Tibial artery (tissue), 4 donors: ENCODE measurements at places on chromosomes 2 and 18.

- DNase-seq, result no peak
Observed at GRCh38 chr2:138779781-138780445, at the start of gene NXPH2. NXPH2 (minus strand) TSS chr2:138780390; CDS start chr2:138780241, 149 bp downstream.

- no peak for DNase-seq
Observed at GRCh38 chr2:144163592-144163991, 356.3 kb downstream of the ZEB2 start.

GRCh38 chr2:199306116-199306515 is 151.6 kb downstream of the SATB2 start:
- DNase-seq, result no peak

GRCh38 chr2:179546656-179547055 is 282.0 kb upstream of the SESTD1 start:
- no peak for DNase-seq

DNA sequence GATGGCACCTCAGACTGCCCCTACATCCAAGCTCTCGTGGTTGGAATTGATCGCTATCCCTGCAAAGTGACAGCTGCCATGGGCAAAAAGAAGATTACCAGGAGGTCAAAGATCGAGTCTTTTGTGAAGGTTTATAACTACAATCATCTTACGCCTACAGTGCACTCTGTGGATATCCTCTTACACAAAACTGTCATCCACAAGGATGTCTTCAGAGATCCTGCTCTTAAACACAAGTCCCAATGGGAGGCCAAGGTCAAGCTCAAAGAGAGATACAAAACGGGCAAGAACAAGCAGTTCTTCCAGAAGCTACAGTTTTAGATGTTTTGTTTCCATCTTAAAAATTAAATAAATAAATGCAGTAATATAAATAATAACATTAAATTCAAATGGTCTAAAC is 45.4 kb downstream of the INO80D start:
- DNase-seq, result no peak

- DNase-seq, result no peak
Observed at GRCh38 chr2:172052000-172052983, 33.0 kb upstream of the DLX1 start.

GRCh38 chr2:222307143-222307756 is 8.5 kb upstream of the PAX3 start:
- no peak for DNase-seq

DNA sequence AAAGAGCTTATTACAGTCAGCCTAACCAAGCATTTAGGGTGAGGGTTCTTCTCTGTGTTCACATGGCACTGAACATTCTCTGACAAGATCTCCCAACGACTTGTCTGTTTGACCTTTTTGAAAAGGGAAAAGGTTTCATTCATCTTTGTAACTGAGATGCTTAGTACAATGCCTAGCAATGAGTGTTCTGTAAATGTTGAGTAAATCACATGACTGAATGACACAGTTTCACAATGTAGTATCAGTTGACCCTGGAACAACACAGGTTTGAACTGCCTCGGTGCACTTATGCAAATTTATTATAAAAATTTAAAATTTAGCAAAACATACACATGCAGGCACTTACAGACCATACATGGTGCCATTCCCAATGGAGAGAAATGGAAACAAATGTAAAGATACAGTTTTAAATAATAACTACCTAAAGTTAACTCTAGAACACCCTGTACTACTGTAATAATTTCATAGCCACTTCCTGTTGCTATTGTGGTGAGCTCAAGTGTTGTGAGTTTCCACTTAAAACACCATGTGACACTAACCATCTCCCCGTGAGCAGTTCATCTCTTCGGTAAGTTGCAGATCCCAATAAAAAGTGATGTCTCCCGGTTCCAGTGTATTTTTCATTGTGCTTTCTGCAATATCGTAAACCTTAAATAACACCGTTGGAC is 34.1 kb upstream of the VWC2L start:
- DNase-seq, result no peak

- peak; percentile 70 for DNase-seq
Observed at GRCh38 chr2:26723991-26724750, 31.6 kb downstream of the KCNK3 start.

DNA sequence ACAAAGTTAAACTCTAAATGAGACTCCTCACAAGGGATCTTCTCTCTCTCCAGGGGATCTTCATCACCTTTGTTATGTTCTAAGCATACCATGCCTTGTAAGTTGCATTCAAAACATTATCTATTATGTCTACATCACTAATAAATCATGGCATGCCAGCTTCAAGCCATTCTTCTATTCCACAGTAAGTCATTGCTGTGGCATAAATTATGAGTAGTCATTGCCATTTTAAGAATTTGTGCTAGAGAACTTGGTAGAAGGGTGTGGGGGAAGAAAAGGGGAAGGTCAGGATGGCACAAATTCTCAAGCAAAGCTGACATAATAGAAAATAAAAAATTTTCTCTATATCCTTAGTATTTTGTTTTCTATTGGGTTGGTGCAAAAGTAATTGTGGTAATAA is 33.5 kb downstream of the BARD1 start:
- no peak for DNase-seq

DNA sequence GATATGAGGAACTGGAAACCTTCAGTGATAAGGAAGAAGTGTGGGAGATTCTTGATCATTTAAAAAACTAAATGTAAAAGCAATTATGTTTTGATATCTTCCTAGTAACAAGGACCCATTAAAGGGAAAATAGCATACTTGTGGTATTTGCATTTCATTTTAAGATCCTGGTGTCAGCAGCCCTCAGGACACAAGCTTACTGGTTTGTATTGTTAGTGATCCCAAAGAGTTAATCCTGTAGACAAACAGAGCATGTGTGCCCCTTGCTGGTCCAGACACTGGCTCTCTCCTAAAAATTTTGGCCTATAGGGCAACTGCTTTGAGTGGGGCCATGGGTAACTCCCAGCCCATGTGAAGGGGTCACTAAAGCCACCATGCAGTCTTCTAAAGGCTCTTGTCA is 101.1 kb upstream of the TFCP2L1 start:
- DNase-seq, result no peak

GRCh38 chr18:56327191-56327885 is 311.1 kb downstream of the TXNL1 start:
- no peak for DNase-seq

- no peak for DNase-seq
Observed at GRCh38 chr2:203209538-203209937, 29.3 kb upstream of the CYP20A1 start.

DNA sequence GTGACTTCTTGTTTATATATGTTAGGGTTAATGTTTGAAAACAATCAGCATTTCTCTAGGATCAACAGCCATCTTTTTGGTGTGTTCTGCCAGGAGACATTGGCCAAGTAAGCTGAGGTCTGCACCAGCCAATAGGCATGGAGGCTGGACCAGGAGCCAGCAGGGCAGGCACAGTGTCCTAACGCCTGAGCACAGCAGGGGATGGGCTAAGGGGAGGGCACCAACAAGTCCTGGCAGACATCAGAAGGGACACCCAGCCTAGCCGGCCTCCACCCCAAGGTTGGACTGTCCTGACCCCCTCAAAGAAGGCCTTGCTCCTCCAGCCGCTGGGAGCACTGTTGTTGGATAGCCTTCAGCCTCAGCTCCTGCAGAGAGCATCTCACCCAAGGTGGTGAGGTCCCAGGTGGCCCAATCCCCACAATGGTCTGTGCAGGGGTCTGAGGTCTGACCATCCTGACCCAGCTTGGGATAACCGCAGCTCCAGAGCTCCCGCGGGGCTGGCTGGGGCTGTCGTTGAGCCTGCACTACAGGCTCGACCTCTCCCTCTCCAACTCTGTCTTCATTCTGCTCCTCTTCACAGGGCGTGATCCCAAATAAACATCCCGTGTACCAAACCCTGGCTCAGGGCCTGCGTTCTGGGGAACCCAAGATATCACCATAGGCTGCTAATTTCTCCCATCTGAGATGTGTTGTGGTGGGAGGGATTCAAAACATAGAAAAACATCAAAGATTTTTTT is 8.1 kb downstream of the TEX44 start:
- no peak for DNase-seq

DNA sequence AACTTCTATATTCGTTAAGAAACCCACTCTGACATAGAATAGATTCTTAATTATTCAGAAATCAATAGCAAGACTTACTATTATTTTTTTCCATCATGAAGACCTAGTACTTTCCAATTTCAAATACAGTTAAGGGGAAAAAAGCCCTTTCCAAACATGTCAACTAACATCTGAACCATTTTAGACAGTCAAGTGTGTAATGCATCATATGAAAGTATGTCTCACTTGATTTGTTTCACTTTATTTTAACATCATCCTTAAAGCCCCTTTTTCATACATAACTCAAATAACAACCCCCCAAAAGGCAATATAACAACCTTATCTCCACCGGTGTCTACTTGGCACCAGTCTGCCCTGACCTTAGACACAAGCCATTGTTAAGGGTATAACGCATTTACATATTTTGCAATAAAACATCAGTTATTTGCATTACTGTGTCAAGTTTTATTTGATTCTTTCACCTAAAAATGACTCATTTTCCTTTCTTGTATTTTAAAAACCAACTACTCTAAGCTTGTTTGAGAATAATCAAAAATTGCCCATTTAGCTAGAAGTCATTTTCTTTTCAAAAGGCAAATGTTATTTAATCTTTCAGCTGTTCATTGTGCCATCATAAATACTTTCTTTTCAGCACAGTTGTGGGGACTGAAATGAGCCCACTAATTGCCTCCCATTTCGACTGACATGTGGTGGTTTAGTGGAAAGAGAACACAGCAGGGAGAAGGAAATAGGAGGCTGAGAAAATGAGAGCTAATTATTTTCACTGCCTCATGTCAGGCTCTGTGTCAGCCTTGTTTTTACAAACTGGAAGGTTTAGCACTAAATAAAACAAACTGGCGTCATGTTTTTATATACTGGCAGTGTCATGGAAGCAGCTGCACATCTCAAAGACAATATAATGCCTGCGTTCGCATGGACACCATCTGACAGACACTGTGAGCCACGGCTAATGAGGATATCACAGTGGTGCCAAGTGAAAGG is 104.7 kb upstream of the CDCA7 start:
- no peak for DNase-seq

DNA sequence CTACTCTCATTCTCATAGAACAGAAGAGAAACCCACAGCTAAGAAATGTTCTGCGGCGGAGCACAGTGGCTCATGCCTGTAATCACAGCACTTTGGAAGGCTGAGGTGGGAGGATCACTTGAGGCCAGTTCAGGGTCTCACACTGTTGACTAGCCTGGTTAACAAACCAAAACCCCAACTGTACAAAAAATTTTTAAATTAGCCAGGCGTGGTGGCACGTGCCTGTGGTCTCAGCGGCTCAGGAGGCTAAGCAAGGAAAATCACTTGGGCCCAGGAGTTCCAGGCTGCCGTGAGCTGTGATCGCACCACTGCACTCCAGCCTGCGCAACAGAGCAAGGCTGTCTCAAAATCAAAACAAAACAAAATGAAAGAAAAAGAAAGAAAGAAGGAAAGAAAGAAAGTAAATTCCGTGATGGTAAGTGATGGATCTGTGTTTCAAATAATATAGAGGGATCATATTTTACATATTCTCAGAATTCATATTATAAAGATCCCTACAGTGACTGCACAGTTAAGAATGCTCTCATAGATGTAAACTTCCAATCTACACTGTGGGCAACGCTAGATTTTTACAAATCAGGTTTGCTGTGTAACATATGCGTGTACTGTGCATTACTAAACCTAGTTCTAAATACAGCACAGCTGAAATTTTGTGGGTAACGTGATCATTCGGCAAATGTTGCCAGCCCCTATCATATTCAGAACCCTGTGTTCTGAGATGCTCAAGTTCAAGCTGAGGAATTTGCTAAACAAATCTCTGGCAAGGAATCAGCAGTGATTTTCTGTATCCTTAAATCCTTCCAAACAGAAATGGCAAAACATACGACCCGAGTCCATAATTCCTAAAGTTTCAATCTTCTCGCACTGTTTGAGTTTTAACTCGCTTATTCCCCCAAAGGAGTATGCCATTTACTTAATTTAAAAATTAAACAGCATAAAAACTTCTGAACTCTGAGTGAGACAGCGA is 1.2 kb upstream of the RAB12 start:
- DNase-seq, result no peak

- DNase-seq, result no peak
Observed at GRCh38 chr18:76454418-76454817, 40.6 kb downstream of the ZNF516 start.

GRCh38 chr18:13712400-13713131 is 13.8 kb downstream of the FAM210A start:
- no peak for DNase-seq

- DNase-seq, result no peak
Observed at GRCh38 chr2:191951832-191952231, 104.9 kb upstream of the CAVIN2 start.

GRCh38 chr2:68169308-68169707 is 11.6 kb downstream of the PNO1 start:
- no peak for DNase-seq
